ENCODE measurements at places on chromosomes 6 and 20.

GRCh38 chr6:154773610-154774089, 40.4 kb downstream of the SCAF8 start:
- peak; percentile 62 for DNase-seq

- DNase-seq = no peak
These were observed 1617.6 kb downstream of the KHDRBS2 start for GRCh38 chr6:60668428-60668827.

- peak; percentile 63 for DNase-seq
These were observed 235.2 kb upstream of the TAB2 start for GRCh38 chr6:149082320-149082719.

GRCh38 chr6:40788661-40789655, 201.8 kb upstream of the LRFN2 start:
- peak; percentile 40 for DNase-seq

DNA sequence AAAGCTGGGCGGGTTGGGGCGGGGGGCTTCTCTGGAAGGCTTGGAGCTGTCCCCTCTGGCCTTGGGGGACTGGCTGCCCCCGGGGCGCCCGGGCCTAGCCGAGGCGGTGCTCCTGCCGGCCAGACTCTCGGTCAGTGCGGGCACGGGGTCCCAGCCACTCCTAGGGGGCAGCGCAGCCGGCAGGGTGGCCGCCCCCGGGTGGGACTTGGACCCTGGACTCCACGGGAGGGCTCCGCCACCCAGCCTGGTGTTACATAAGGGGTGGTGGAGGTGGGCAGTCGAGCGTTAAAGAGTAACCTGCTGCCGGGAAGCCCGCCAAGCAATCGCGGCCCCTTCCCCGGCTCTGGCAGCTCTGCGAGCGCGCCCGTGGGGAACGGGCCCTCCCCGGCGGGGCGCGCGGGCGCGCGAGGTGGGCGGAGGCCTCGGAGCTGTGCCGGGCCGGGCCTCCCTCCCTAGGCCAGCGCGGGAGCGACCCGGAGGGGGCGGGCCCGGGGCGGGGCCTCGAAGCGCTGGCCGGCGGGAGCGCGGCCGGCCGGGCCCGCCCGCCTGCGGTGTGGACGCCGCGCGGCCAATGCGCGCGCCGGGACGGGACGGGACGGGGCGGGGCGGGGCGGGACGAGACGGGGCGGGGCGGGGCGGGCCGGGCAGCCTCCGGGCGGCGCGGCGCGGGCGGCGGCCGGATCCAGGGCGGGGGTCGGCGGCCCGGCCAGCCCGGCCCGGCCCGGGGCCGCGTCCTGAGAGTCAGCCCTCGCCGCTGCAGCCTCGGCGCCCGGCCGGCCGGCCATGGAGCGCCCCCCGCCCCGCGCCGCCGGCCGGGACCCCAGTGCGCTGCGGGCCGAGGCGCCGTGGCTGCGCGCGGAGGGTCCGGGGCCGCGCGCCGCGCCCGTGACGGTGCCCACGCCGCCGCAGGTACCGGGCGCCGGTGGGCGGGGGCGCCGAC, at the start of gene SLC2A4RG:
Gene SLC2A4RG (plus strand): TSS at position 647 of the 940 bp plus-strand sequence. CDS start 137 bp downstream, at position 784.
- DNase-seq = peak; percentile 99

DNA sequence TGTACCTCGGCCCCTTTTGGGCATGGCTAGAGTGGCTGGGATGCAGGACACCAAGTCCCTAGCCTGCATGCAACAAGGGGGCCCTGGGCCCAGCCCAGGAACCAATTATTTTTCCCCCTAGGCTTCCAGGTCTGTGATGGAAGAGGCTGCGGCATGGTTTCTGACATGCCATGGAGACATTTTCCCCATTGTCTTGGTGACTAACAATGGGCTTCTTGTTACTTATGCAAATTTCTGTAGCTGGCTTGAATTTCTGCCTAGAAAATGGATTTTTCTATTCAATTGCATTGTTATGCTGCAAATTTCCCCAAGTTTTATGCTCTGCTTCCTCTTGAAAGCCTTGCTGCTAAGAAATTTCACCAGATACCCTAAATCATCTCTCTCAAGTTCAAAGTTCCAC, 1269.6 kb upstream of the CITED2 start:
- no peak for DNase-seq

- no peak for DNase-seq
These were observed 243.1 kb upstream of the PREP start for GRCh38 chr6:105645958-105646357.

GRCh38 chr20:20665606-20666332, 46.7 kb downstream of the RALGAPA2 start:
- DNase-seq = no peak

GRCh38 chr20:7520361-7520760, 419.9 kb downstream of the HAO1 start:
- DNase-seq = no peak

GRCh38 chr20:44428174-44429016, 47.3 kb upstream of the TTPAL start:
- DNase-seq = no peak

GRCh38 chr20:2745060-2745910, 52.7 kb downstream of the EBF4 start:
- DNase-seq = no peak

GRCh38 chr6:140155451-140156126, 781.1 kb upstream of the CITED2 start:
- DNase-seq = no peak

DNA sequence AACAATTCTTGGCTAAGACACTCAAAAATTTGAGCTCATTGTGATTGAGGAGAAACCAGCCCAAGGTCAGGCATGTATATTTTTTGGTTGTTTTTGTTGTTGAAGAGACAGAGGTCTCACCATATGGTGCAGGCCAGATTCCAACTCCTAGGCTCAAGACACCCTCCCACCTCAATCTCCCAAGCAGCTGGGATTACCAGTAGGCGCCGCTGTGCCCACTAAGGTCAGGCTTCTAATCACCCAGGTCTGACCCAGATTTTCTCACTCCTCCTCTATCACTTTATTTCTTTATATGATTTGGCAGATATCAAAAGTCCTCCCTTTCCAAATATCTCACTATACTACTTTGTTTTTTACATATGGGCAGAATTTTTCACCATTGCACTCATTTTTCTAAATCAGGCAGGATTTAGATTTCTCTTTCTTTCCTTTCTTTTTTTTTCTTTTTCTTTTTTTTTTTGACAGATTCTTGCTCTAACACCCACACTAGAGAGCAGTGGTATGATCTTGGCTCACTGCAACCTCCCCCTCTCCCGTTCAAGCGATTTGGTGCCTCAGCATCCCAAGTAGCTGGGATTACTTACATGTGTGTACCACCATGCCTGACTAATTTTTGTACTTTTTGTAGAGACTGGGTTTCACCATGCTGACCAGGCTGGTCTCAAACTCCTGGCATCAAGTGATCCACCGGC, 1.7 kb upstream of the C6orf141 start:
- no peak for DNase-seq

- DNase-seq = no peak
These were observed 198.6 kb downstream of the TMEM242 start for GRCh38 chr6:157124485-157125254.

GRCh38 chr6:84785671-84786070, 21.3 kb upstream of the TBX18 start:
- DNase-seq = no peak

GRCh38 chr6:13536796-13537526, 37.4 kb upstream of the SIRT5 start:
- DNase-seq = no peak

DNA sequence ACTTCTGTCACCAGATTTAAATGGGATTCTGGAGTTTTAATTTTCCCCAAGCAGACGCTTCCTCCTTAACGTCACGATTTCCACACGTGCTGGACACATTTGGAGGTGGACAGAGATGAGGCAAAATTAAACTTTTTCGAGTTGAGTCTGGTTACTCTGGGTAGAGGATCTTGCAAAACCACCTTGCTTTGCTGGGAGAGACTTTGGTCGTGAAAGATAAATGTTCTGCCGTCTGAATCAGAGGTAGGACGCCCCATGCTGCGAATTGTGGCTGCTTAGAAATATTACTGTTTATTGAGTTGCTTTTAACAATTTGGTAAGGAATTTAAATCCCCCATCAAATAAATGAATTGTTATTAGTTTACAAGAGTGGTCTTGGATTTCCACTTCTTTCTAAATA, 46.8 kb downstream of the CTCFL start:
- no peak for DNase-seq

GRCh38 chr20:58723628-58723984, 31.0 kb downstream of the NPEPL1 start:
- DNase-seq = no peak

DNA sequence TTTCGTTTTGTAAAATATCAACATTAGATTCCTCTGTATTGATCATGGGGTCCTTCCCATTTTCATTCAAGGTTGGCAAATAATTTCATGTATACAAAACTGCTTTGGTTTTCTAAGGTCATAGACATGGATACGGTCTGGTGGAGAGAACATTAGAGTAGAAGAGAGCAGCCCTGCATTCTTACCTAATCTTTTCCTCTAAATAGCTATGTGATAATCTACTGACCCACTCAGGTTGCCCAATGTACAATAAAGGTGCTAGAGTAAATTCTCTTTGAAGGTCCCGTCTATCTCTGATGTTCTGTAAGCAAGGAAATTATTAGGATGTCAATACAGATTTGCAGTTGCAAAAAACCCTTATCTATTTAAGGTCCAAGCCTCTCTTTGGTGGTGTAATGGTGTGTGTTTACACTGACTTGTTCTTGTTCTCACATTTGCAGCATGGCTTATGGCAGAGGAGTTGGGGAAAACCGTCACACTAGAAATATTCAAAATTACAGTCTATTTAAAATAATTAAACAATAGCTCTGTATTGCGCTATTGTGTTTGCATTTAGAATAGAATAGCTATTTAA, 31.2 kb upstream of the NOX3 start:
- DNase-seq = no peak

DNA sequence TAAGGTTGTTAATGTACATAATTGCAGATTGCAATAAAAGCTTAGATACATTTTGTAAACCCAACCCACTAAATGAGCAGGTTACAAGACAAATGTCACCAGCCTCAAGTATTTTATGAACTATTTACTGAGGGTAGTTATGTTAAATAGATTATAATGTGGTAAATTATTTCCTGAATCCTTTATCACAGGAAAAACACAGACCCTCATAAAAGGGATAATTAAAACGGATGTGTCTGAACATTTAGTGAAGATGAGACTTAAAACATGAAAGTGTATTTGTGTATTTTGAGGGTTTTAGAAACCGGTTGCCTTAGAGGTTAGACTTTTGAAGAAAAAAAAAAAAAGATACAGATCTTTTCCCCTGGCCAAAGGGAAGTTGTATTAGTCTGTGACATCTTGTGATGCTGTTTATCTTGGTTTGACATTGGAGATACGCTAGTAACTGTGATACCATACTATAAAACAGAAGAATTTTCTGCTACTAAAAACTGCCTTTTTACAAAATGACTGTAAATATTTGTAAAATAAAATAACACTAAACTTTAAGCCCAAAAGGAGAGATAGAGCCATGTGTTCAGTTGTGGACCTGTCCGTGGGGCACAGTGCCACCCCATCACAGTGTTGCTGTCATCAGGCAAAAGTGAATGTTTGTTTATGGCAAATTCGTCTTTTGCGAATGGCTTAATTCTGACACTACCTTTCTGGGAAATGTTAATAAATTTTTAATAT, 9.7 kb downstream of the DYNLT1 start:
- no peak for DNase-seq

GRCh38 chr20:5996765-5997164, 46.3 kb downstream of the MCM8 start:
- peak; percentile 65 for DNase-seq

GRCh38 chr6:105484238-105485161, 81.6 kb upstream of the PREP start:
- DNase-seq = peak; percentile 24

DNA sequence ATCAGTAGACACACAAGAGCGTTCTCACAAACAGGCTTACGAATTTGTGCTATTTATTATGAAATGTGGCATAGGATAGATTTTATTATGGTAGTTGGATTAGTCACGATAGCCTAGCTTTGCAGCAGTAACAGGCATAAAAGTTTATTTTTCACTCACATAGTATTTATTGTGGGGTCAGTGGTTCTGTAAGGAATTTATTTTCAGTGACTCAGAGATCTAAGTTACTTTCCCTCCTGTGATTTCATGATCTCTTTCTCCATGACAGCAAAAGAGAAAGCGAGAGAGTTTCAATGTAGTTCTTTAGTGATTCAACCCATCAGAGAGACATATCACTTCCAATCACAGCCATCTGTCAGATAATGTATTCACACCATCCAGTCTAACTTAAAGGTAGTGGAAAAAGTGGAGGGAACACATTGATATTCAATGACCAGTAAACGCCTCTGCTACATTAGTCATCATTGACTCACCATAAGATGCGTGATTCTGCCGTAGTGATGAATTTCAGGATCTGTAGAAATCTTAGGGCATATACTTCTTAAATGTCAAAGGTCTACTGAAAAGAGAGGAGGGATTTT, 605.5 kb downstream of the HDGFL1 start:
- no peak for DNase-seq

GRCh38 chr6:150016324-150017185, 8.8 kb downstream of the RAET1L start:
- peak; percentile 77 for DNase-seq

GRCh38 chr6:84774985-84775284, 10.5 kb upstream of the TBX18 start:
- no peak for DNase-seq

GRCh38 chr20:33984182-33984719, 9.5 kb upstream of the RALY start:
- no peak for DNase-seq

GRCh38 chr20:47304287-47304686, 52.2 kb downstream of the ZMYND8 start:
- no peak for DNase-seq

DNA sequence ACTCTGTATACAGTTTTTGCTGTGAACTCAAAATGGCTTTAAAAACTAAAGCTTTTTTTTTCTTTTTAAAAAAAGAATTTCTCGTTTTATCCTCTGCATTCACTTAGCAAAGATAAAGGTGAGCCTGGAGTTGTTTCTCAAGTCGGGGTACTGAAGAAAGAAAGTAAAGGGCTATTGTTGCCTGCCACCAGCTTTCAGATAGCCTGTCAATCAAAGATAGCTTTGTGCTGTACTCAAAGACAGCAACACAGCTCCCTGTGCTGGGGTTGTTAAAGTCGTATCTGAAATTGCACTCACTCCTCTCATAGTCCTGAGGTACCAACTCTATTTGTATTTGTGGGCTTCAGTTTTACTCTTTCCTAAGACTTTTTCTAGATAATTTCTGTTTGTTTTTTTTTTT, 710.1 kb upstream of the ID4 start:
- no peak for DNase-seq

DNA sequence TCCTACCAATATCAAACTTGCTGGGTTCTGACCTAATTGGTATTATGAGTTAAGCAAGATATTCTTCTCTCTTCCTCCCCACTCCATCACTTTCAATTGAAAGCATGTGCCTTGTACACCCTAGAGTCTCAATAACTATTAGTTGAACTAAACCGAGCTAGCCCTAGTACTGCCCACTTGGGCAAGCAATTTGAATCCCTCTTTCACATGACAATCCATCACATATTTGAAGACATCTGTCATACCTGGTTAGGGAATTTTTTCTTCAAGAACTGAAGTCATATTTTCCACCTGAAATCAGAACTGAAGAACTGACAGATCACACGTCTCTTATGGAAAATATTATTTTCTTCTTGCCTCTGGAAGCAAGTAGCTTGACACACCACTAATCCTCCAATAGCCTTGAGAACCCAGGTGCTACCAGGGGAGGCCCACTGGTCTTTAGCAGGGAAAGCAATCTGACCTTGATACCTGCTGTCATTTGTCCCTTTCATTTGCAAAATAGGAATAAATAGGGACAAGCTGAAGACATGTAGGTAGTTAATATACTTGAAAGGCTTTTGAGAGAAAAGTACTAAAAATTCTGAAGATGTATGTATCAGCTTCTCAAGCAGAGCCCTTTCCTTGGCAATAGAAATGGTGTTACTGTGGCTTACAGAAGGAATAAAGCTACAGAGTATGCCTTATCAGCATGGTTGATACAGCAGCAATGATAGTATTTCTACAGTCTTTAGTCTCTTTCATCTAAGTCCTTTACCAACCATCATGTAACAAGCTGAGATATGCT, 71.4 kb downstream of the GJA10 start:
- DNase-seq = no peak
